Central memory CD4-positive, alpha-beta T cell (primary cell): ENCODE measurements at places on chromosomes 13 and 19.

DNA sequence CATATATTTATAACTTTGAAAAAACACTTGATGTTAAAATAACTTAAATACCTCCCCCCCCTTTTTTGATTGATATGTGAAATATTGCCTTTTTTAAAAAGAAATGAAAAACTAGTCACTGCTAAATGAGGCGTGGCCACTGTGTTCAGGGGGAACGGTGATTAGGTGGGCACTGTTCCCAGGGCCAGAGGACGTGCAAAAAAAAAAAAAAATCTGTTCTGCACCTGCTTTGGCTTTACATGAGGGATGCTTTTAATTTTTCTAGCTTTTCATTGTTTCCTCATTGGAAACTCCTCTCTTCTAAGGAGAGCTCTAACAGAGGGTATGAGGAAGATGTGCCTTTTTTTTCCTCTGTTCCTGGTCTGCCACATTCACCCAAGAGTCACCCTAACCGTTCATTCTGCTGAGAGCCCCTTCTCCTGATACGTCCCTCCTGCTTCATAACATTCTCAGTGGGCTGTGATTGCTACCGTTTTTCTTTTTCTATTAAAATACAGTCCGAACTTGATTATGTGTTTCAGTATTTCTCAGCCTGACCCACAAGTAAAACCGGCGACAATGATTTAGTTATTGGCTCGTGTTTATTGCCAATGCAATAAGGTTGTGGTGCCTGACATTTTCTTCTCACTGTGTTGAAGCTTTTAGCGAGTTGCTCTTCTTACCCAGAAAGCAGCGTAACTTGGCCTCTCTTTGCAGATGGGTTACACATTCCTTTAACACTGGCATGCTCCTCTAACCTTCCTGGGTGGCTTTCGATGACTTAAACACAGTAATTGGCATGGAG is 64.8 kb upstream of the ZNF536 start:
- DNase-seq: no peak

GRCh38 chr19:1651568-1652291 is 685 bp downstream of the TCF3 start:
- DNase-seq: peak; percentile 43

- DNase-seq: no peak
Observed at GRCh38 chr13:87671031-87671752, at the start of gene SLITRK5. Gene SLITRK5, plus strand, starts transcription at chr13:87671371. Its CDS starts 4,018 bp downstream, at chr13:87675389.

DNA sequence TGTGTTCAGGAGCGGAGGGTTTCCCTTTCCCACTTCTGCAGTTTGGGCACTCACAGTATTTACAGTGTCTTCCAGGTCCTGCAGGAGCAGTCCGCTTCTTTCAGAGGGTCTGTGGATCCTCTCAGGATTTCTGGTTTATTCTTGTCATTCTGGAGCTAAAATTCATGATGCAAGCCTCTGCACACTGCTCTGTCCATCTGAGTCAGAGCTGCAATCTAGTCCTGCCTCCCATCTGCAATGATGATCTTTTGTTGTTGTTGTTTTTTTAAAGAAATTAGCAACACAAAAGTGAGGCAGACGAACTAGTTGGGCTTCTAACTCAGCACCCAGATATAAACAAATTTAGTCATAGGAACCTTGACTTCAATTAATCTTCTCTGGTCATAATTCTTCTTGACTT is 86.5 kb downstream of the DLEU7 start:
- DNase-seq: no peak

- DNase-seq: no peak
Observed at GRCh38 chr13:19836472-19836871, 27.0 kb downstream of the ZMYM5 start.
